Activated CD4-positive, alpha-beta memory T cell treated with anti-CD3 and anti-CD28 coated beads for 36 hours (primary cell): ENCODE measurements at places on chromosomes 5 and 9.

- DNase-seq = no peak
These were observed 633.5 kb downstream of the DTWD2 start for GRCh38 chr5:118354797-118355196.

- no peak for DNase-seq
These were observed 39.1 kb downstream of the SYK start for GRCh38 chr9:90840696-90841095.

DNA sequence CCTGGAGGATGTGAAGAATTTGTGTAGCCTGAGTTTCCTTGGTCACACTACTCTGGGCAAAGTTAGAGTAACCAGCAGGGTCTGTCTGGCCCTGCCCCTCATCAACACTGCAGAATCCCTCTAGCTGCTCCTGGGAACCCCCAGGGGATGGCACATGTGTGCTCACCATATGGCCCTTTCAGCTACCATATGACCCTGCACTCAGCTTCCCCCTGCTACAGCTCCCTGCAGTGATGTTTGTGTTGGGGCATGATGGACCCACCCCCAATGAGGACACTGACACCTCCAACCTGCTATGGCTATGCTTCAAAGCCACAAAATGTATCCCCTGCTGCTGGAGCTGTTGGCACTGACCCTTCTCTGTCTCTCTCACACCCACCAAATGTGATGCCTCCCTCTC, 152.7 kb downstream of the SNX18 start:
- no peak for DNase-seq

GRCh38 chr5:21644032-21644431, 1209.1 kb downstream of the CDH12 start:
- no peak for DNase-seq

DNA sequence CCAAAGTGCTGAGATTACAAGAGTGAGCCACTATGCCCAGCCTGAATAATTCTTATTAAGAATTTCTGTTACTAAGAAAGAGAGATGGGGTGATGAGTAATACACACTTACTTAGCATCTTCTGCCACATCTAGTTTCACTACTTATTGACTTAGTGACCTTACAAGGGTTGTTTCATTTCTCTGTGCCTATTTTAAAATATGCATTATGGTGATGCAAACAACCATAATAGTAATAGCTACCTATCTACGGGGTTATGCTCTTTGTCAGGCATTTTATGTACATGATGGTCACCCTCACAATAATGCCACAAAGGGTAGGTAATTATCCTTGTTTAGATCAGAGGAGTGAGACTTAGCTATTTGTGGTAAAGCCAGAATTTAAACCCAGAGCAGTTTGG, 499.0 kb upstream of the SGCD start:
- no peak for DNase-seq

DNA sequence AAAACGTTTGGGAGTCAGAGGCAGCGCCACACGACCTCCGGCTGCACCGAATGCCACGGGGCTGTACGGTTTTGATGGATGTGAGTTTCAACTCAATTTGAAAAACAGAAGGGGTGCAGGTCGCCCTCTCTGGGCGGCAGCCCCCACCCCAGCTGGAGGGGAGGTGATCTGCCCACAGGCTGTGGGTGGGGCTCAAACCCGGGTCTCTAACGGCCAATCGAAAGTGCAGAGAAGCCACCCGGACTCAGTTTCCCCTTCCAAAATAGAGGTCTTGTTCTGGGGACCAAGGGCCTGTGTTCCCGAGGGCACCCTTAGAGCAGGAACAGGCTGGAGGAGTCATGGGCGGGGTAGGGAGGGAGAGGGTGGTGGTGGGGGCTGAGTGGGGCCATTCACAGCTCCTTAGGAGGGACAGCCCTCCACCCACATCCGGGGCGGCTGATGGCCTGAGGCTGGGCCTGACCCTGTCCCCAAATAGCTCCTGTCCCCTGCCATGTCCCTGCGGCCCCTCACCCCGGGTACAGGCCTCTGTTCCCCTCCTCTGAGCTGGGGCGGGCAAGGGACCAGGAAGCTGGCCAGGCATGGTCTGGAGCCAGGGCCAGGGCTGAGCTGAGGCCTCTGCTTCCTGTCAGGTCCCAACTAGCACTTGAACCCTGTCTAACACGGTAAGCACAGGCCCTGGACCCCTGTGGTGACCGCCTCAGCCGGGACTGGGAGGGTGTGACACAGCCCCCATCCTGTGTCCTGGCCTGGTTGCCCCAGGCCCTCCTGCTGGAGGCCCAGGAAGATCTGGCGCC, 22.6 kb upstream of the NOTCH1 start:
- no peak for DNase-seq

DNA sequence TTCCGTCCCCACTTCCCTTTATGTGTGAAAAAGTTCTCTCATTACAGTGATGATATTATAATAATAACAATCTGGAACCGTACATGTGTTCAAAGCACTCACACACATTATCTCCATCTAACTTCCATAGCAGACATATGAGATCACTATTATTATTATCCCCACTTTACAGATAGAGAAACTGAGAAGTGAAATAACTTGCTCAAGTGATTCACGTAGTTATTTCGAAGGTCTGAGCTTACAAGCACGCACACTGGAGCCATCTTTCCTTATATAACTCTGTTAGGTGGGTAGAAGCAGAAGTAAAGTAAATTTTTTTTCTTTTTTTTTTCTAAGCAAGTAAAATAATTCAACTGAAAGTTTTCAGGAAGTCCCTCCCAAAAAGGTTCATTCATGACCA, 62.9 kb upstream of the PTGER4 start:
- no peak for DNase-seq

DNA sequence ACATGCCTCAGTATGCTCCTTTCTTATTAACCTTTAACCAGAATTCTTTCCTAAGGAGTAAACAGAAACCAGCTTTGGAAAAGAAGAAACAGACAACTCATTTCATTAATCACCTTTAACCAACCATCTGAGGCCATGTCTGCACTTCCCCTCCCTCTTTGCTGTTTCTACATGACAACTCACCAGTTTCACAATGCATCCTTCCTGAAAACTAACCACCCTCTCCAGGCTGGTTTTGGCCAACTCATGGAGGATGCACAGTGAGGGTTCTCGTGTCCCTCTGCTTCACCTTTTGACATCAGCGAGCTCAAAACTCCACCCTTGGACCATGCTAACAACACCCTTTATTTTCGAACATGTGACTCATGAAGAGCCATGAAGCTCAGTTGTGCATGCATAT, 244.1 kb downstream of the ELAVL2 start:
- DNase-seq = no peak

DNA sequence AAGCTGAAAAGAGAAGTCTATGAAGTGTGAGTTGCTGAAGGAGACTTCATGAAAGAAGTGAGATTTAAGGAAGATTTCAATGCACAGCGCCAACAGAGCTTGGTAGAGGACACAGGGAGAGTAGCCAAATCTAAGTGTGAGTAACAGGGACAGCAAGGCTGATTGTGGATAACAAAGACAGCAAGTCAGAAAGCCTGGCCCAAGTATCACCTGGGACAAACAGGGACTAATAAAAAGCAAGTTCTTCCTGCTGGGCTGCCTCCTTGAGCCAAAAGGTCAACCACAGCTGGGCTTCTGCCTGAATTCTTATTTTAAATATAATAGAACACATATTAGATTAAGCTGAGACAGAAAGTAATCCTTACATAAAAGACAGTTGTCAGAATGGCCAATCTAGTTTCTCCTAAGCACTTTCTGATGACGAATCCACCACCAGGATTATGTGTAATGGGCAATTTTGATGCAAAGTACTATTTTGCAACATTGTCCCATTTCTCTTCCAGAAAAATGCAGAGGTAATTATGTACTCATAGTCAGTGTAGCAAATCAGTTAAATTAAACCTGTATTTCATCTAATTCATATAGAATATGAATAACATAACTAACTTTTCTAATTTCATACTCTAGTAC, 73.8 kb downstream of the MAPKAP1 start:
- no peak for DNase-seq

- no peak for DNase-seq
These were observed 28.7 kb upstream of the ACOT12 start for GRCh38 chr5:81422671-81423070.

- peak; percentile 72 for DNase-seq
These were observed 21.6 kb downstream of the UBAC1 start for GRCh38 chr9:135939351-135940265.

- no peak for DNase-seq
These were observed 149.5 kb downstream of the ADAMTSL1 start for GRCh38 chr9:18623221-18624079.

- DNase-seq = no peak
These were observed 352.7 kb downstream of the SPOCK1 start for GRCh38 chr5:137146402-137146890.

GRCh38 chr9:132584601-132585560, 2.5 kb downstream of the BARHL1 start:
- DNase-seq = no peak

GRCh38 chr9:123687246-123687751, 242.6 kb downstream of the DENND1A start:
- DNase-seq = no peak

GRCh38 chr5:127153031-127153430, 79.7 kb upstream of the C5orf63 start:
- DNase-seq = no peak

DNA sequence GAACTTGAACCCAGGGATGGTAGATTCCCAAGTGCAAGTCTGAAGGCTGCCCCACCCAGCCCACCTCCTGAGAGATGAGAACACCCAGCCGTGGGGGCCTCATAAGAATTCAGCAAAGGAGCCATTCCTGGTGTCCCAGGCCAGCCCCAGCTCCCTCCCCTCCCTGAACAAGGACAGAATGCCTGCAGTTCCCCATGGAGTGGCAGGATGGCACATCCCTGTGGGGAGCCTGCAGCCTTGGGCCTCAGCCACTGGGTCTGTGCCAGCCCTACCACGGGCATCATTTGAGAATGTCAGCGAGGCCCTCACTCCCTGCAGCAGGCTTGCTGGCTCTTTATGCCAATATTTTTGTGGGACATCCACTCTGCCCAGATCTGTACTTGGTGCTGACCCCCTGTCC, 36.2 kb upstream of the RAPGEF1 start:
- DNase-seq = no peak

GRCh38 chr5:87829217-87829551, 416.5 kb upstream of the CCNH start:
- no peak for DNase-seq

- peak; percentile 79 for DNase-seq
These were observed 851 bp upstream of the ZDHHC12 start for GRCh38 chr9:128724744-128725211.

DNA sequence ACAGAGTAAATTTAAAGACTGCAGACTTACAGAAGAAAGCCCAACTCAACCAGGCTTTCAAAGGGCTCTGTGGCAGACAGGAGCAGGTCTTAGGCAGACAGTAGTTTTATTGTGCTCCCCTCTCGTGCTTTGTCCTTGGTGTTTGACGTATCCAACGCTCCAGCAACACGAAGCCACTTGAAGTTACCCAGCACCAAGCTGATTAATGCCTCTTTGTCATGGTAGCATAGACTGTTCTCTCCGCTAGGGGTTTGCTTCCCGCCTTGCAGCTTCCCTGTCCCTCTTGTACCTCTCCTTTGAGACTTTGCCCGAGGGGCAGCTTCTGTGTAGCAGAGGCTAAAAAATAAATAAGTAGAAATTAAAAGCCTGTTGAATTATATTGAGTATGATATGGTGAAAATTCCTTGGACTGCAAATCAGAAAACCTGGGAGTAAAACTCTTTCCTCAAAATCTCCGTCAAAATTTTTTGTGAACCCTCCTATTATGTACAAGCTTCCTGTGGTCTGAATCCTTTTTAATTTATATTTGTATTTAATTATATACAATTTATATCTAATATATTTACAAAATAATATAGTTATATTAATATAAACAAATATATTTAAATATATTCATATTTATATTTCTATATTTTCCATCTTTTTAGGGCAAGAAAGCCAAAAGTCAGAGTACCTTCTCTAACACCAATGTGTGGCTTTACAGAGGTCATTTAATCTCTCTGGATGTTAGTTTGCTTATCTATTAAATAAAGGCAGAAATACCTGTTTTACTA, 405.4 kb downstream of the DMAC1 start:
- DNase-seq = no peak

DNA sequence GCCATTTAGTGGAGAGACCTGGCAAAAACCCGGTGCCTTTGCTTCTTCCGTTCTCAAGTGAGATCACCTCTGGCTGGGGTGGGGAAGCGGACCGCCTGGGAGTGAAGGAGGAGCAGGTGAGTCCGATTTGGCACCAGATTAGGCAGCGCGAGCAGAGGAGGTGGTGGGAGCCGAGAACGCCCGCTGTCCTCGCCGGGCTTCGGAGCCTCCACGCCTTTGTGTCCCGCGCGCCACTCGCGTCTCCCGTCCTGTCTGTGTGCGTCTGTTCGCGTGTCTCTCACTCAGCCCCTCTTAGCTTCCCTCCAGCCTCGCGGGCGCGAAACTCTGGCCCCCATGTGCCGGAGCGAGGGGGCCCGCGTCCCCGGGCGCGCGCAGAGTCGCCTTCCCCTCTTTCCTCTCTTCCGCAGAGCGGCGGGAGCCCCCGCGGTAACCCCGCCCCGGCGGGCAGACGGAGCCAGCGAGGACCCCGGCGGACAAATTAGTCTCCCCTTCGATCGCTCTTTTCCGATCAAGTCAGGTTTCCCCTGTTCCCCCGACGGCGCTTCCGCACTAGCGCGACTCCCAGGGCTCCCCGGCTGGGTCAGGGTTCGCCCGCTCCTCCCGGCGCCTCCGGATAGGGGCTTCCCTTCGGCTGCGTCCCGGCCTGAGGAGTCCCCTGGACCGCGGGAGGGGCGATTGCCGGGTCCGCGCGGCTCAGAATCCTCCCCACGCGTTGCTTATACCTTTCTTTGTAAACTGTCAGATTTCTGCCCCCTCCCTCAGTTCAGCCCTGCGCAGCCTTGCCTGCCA, 7.1 kb downstream of the POU4F3 start:
- no peak for DNase-seq

DNA sequence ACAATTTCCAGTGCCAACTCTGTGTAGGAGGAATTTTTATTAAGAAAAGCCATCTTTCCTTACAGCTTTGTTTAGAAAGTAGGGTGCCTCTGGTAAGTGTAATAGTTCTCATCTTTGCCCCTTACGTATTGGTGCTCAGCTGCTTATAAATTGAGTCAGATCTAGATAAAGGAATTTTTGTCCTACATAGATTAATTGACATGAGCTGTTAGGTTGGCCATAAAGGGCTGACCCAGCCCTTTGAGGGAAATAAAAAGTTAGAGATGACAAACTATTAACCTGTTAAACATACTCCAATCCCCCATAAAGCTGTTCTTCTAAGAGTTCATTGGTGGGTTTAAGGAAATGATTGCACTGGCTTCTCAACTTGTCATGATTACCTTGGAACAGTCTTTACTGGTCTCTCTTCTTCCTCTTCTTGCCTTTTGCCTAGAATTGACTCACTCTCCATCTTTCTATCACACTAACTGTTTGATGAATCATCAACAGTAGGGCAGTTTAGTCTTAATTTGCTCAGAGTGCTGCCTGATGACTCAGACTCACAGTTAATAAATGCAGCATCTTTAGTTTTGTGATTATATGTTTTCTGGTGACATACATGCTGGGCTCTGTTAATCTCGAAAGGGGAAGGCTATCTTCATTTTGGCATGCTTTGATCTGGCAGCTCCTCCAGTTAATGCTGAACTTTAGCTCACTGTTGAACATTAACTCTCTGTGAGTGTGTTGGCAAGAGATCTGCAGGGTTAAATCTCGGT, 51.7 kb downstream of the ARHGAP26 start:
- DNase-seq = peak; percentile 35

- no peak for DNase-seq
These were observed 6.8 kb upstream of the RNF180 start for GRCh38 chr5:64158827-64159226.

GRCh38 chr9:131467214-131467935, 35.3 kb upstream of the POMT1 start:
- no peak for DNase-seq

- DNase-seq = no peak
These were observed 4.2 kb downstream of the TRIM7 start for GRCh38 chr5:181200816-181201215.

- DNase-seq = peak; percentile 80
These were observed 21.3 kb downstream of the C5orf58 start for GRCh38 chr5:170254056-170254455.
